ENCODE measurements at places on chromosomes 3 and 15. TPM values are rescaled to one million over a fixed set of nuclear protein-coding genes. Genes with fewer than 3 reads are reported as not detected.

TP63 gene
- total RNA-seq, result 16.1 TPM

SI gene
- total RNA-seq, result 4.7 TPM

CAPN3 gene
- 12.3 TPM for total RNA-seq

HRH1 gene
- total RNA-seq, result 4.7 TPM

SCAMP5 gene
- 38.1 TPM for total RNA-seq

CGNL1 gene
- 11.8 TPM for total RNA-seq

DNA sequence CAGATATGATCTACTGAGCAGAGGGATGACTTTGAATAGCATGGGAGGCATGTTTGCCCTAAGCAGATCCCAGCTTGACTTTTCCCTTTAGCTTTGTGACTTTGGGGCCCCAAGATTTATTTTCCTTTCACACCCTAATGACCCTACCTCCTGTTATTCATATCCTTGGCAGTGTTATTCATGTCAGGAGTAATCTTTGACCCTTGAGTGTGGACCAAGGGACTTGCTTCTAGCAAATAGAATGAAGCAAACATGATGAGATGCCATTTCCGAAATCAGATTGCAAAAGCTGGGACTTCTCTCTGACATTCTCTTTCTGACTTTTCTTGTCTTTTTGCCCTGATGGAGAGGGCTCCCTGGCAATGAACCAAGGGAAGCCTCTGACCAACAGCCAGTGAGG, 415.4 kb upstream of the PROK2 start:
- peaks cover 12% of the 10 kb centered on the region for H3K4me1 ChIP-seq
- no peak overlapping the region for H3K27ac ChIP-seq
- H3K4me3 ChIP-seq, result no peak overlapping the region
- peaks cover 6% of the 10 kb centered on the region for H3K27me3 ChIP-seq

DNA sequence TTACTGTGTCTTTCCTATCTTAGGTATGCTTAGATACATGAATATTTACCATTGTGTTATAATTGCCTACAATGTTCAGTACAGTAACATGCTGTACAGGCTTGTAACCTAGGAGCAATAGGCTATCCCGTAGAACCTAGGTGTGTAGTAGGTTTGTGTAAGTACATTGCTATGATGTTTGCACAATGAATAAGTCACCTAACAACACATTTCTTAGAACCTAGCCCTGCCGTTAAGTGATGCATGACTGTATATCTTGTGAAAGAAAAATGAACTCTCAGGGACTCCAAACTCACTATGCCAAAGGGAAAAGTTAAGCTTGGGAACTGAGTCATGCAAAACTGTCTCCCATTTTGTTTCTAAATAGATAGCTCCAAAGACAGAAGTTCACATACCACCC, 91.5 kb upstream of the ACP3 start:
- peaks cover 3% of the 10 kb centered on the region for H3K4me1 ChIP-seq
- DNase-seq, result no peak
- peak overlapping the region; percentile 12 for H3K27ac ChIP-seq
- no peak overlapping the region for H3K4me3 ChIP-seq

- no peak for DNase-seq
- peaks cover 36% of the 10 kb centered on the region for H3K27me3 ChIP-seq
- no peaks in the 10 kb centered on the region for H3K4me1 ChIP-seq
- H3K27ac ChIP-seq, result no peak overlapping the region
- H3K4me3 ChIP-seq, result no peak overlapping the region
These were observed 7.3 kb downstream of the PRR23E start for GRCh38 chr3:127200086-127200691.

DNA sequence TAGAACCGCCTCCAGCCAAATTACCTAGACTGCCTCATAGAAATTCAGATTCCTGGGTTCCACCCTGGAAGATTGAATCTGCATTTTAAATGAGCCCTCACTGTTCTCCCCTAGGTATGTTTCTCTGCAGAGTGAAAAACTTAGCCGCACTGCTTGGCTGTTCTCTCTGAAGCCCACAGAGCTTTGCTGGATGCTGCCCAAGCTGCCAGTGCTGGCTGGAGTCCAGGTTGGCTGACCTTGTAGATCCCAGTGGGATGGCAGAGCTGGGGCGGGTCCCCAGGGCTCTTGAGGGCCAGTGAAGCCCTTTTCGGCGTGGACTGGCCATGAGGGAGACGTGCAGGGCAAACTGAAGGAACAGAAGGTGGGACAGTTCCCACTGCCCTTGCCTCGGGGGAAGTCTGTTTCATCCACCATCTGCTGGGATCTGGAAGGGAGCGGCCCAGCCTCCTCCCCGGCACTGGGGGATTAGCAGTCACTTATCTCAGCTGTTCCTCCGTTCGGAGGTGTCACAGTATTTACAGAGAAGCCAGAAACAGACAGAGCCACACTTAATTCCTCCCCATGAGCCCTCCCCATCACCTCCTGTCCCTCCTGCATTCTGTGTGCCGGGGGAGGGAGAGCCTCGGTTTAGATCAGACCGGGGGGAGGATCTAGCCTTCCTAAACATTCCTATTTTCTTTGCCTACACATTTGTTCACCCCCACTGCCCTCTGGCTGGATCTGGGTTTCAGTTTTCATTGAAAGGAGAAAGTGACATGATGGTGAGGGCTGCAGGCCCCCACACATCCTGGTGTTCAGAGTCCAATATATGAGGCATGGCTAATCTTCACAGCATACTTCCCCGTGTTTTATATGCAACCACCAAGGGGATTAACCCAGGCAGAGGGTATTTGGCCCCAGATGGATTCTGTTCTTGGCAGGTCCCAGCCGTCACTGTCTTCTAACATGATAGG, 4.1 kb upstream of the ACTC1 start:
- H3K4me3 ChIP-seq, result no peak overlapping the region
- peaks cover 37% of the 10 kb centered on the region for H3K27me3 ChIP-seq
- H3K27ac ChIP-seq, result no peak overlapping the region

DNA sequence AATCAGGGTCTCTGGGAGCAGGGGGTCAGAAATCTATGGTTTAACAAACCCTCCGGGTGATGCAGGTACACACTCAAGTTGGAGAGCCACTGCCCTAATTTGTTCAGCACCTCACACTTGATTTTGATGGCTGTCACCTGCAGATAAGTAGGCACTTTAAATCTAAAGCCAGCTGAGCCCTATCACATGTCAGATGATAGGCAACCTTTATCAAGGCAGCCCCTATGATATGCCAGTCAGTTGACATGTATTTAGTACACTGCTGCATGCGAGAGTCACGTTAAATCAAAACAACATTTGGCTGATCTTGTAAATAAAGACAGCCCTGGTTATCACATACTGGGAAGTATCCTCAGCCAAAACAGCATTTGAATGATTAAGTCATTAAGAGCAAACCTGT, 104.4 kb upstream of the MCTP2 start:
- H3K27me3 ChIP-seq, result peaks cover 12% of the 10 kb centered on the region
- DNase-seq, result no peak
- H3K27ac ChIP-seq, result no peak overlapping the region
- H3K36me3 ChIP-seq, result no peaks in the 10 kb centered on the region
- H3K4me3 ChIP-seq, result no peak overlapping the region
- peaks cover 4% of the 10 kb centered on the region for H3K4me1 ChIP-seq

DNA sequence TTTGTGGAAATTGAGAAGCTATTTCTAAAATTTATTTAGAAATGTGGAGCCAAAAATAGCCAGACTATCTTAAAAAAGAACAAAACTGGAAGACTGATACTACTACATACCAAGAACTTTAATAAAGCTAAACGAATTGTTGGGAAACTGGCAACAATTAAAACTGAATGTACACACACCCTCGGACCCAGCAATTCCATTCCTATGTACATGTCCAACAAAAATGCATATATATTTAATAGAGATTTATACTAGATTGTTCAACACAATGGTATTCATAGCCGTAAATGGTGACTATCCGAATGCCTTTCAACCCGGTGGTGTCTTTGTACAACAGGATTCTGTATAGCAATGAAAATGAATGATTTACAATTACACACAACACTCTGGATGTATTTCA, 136.5 kb upstream of the RASGRP1 start:
- peaks cover 7% of the 10 kb centered on the region for H3K4me1 ChIP-seq
- no peak overlapping the region for H3K27ac ChIP-seq

DNA sequence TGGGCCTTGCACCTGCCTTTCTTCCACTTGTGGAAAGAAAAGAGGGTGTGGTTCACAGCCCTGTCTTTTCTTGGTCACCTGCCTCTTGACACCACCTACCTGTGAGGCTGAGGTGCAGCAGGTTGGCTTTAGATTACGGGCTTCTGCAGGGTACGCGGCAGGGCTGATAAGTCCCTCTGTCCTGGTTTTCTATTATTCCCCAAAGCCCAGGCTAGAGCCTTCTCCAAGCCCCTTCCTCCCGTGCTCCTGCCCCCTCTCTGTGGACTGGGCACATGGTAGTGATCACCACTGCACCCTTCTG, 44.8 kb upstream of the HACD2 start:
- no peaks in the 10 kb centered on the region for H3K27me3 ChIP-seq
- peaks cover 21% of the 10 kb centered on the region for H3K4me1 ChIP-seq
- H3K4me3 ChIP-seq, result no peak overlapping the region
- no peak for DNase-seq
- no peak overlapping the region for H3K27ac ChIP-seq

DNA sequence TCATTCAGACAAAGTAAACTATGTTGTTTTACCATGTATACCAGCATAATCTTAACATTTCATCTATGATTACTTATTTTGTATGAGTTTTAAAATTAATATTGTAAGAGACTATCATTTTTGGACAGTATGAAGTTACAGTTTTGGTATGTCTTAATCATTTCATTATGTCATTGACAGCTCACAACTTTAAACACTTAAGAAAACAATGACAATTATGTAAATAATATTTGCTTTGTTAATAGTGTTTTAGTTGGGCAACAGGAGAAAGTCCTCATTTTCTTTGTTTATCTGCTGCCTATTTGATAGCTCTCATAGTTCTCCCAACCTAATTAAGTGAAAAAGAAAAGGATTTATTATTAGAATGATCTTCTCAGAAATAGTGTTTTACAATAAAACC, 80.2 kb downstream of the MEF2A start:
- H3K27me3 ChIP-seq, result no peaks in the 10 kb centered on the region
- H3K4me1 ChIP-seq, result no peaks in the 10 kb centered on the region
- peaks cover 40% of the 10 kb centered on the region for H3K36me3 ChIP-seq
- no peak for DNase-seq

GRCh38 chr3:67557848-67558355, 96.5 kb downstream of the SUCLG2 start:
- no peak overlapping the region for H3K27ac ChIP-seq
- peaks cover 8% of the 10 kb centered on the region for H3K4me1 ChIP-seq
- H3K36me3 ChIP-seq, result peaks cover 8% of the 10 kb centered on the region
- no peaks in the 10 kb centered on the region for H3K27me3 ChIP-seq
- no peak overlapping the region for H3K4me3 ChIP-seq

- H3K27me3 ChIP-seq, result peaks cover 4% of the 10 kb centered on the region
- H3K27ac ChIP-seq, result peak overlapping the region; percentile 8
- H3K36me3 ChIP-seq, result peaks cover 3% of the 10 kb centered on the region
These were observed 68.7 kb downstream of the SLTM start for GRCh38 chr15:58864602-58865424.

- H3K27me3 ChIP-seq, result peaks cover 80% of the 10 kb centered on the region
- peak within 1 kb of the TSS; percentile 34 for H3K27ac ChIP-seq
- H3K4me3 ChIP-seq, result peak within 1 kb of the TSS; percentile 86
These were observed at the start of gene PROK2 for GRCh38 chr3:71784914-71785531. PROK2 (minus strand) TSS chr3:71785148; CDS start chr3:71785052, 96 bp downstream.

- H3K27ac ChIP-seq, result no peak overlapping the region
- H3K4me3 ChIP-seq, result no peak overlapping the region
- H3K36me3 ChIP-seq, result no peaks in the 10 kb centered on the region
- no peaks in the 10 kb centered on the region for H3K27me3 ChIP-seq
- no peak for DNase-seq
These were observed 221.7 kb upstream of the CMC1 start for GRCh38 chr3:28019740-28020139.

DNA sequence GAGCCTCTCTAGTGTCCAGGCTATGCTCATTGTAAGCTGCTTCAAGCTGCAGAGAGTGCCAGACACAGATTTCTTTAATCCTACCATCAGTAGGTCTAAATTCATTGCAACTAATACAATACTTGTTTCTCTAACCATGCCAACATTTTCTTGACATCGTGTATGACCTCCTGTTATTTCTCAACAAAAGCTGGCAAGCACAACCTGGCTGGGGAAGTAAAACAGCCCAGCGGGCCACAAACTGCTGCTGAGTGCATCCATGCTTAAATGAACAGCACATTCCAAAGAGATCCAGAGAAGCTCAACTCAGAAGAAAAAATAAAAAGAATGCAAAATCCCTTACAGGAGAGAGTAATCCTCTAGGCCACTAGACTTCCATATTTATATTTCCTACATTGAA, 36.5 kb downstream of the GMNC start:
- H3K27me3 ChIP-seq, result peaks cover 5% of the 10 kb centered on the region
- H3K36me3 ChIP-seq, result no peaks in the 10 kb centered on the region
- no peaks in the 10 kb centered on the region for H3K4me1 ChIP-seq
- H3K4me3 ChIP-seq, result no peak overlapping the region
- DNase-seq, result no peak

DNA sequence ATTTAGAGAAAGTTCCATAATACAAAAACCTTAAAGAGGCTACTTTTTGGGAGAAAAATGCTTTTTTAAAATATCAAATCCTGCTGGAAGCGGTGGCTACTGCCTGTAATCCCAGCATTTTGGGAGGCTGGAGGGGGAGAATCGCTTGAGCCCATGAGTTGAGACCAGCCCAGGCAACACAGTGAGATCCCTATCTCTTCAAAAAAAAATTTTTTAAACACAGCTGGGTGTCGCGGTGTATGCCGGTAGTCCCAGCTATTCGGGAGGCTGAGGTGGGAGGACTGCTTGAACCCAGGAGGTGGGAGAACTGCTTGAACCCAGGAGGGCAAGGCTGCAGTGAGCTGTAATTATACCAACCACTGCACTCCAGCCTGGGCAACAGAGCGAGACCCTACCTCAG, 14.2 kb downstream of the SLTM start:
- H3K4me3 ChIP-seq, result no peak overlapping the region
- peaks cover 19% of the 10 kb centered on the region for H3K36me3 ChIP-seq
- no peak overlapping the region for H3K27ac ChIP-seq
- H3K27me3 ChIP-seq, result no peaks in the 10 kb centered on the region
- H3K4me1 ChIP-seq, result peaks cover 3% of the 10 kb centered on the region

DNA sequence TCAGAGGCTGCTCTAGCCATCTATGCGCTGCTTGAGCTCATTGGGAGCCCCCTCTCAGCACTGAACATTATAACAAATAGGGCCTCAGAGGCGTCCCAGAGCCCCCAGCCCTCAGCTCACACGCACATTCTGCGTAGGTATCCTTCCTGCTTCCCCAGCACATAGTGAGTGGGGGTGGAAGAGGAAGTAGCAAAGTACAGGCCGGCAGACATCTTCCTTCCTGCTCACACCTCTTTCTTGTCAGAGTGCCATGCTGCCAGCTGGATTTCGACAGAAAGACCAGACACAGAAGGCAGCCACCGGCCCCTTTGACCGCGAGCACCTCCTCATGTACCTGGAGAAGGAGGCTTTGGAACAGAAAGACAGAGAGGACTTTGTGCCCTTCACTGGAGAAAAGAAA, 16.6 kb downstream of the TMOD2 start:
- H3K4me1 ChIP-seq, result peaks cover 4% of the 10 kb centered on the region
- no peak for DNase-seq
- H3K36me3 ChIP-seq, result peaks cover 4% of the 10 kb centered on the region
